NCI-H526 treated with DMSO at 0.1 percent for 48 hours (cell line): ENCODE measurements at places on chromosomes 6 and 20.

DNA sequence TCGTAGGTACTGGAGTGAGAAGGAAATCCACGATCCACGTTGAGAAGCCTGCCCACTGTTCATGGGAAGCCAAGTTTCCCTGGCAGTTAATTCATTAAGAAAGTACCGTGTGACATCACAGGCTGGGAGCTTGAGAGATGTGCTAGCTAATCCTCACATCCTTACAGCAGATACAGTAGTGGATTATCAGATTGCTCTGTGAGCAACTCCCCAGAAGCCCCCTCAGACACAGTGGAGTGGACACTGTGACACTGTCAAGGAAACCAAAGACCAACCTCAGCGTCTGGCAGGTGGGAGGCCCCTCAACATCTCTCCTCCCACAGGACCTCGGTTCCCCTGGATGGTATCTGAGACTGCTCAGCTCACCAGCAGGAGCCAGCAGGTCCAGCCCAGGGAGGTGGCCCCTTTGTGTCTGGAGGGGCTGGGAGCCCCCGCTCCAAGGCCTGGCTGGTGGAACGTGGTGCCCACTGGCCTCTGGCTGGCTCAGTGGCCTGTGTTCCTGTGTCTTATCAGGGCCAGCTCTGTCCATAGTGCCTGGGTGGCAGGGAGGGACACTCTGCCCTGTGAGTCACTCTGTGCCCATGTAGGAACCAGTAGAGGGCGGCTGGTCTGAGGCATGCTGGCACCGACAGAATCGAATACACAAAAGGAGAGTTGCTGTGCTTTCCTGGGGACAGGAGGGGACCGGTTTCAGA lies 7.2 kb downstream of the PYGB start:
- DNase-seq, result no peak

DNA sequence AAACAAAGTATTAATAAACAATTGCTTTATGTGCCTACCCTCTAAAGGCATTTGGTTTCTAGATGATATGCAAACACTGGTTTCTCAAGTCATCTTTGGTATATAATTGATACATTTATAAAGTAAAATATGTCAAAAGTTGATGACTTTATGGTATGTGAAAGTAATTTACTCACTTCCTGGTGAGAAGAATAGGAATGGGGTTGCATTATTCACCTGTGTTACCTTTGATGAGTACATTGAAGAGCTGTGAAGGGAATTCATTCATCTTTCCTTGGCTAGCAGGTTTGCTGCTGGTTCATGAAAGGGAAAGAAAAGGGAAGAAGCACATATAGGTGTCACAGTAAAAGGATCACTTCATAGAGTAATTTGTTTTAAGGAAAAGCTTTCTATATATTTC lies 20.4 kb downstream of the RNF217 start:
- DNase-seq, result no peak

GRCh38 chr6:71083308-71083820 lies 126.5 kb upstream of the B3GAT2 start:
- no peak for DNase-seq

GRCh38 chr20:341682-342081 lies 5.2 kb upstream of the NRSN2 start:
- DNase-seq, result no peak

- DNase-seq, result no peak
Observed at GRCh38 chr6:158631678-158632537, 12.6 kb downstream of the DYNLT1 start.

DNA sequence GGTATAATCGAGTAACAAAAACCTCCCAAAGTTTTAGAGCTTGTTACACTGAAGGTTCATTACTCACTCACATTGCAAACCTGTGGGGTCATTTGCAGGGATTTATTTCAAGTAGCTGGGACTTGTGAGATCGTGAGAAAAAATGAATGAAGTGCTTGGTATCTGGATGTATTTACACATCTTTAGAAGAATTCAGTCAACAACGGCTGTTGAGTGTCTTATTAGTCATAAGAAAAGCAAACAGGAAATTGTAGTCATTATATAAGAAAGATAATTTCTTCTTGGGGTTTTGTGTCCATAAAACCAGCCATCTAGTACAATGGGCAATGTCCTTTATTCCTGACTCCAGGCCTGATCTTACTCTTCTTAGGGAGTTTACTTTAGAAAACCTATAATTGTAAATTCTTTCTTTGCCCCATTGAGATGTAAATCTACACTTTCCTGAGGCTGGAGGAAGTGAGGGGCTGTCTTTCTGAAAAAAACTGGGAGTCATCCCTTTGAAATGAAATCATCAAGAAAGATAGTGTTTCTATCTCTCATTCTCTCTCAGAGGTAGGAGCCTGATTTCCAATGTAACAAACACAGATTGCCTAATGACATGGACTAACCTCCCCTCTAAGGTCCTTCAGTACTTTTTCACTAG lies 202.5 kb upstream of the ASCC3 start:
- no peak for DNase-seq

GRCh38 chr6:6590530-6590929 lies 2.0 kb downstream of the LY86 start:
- no peak for DNase-seq

GRCh38 chr6:161169696-161170095 lies 104.2 kb downstream of the AGPAT4 start:
- DNase-seq, result no peak

DNA sequence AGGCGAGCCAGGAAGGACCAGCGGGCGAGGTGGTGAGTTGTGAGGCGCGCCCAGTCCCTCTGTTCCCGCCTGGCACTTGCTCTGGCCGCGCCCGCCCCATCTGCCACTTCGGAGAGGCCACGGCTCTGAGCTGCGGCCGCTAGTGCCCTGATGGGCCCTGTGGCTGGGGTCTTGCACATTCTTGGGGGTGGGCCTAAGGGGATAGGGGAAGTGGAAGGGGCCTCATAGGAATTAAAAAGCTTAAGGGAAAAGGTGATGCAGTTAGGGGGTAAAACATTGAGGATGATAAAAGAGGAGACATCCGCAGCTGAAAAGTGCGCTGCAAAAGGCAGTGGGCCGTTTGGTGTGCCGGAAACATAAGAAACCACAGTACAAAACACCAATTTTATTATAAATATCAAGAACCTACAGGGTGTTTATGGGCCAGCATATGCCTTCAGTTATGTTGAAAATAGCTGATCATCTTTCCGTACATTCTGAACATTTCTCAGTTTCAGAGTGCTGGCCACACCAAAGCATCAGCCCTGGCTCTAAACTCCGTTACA lies 1.1 kb upstream of the PSMB8 start:
- DNase-seq, result no peak

GRCh38 chr6:118709859-118710350 lies 58.5 kb upstream of the CEP85L start:
- DNase-seq, result peak; percentile 38

- no peak for DNase-seq
Observed at GRCh38 chr20:58959652-58960051, 21.4 kb upstream of the NELFCD start.

- no peak for DNase-seq
Observed at GRCh38 chr6:81023007-81023582, 729.4 kb downstream of the TENT5A start.

DNA sequence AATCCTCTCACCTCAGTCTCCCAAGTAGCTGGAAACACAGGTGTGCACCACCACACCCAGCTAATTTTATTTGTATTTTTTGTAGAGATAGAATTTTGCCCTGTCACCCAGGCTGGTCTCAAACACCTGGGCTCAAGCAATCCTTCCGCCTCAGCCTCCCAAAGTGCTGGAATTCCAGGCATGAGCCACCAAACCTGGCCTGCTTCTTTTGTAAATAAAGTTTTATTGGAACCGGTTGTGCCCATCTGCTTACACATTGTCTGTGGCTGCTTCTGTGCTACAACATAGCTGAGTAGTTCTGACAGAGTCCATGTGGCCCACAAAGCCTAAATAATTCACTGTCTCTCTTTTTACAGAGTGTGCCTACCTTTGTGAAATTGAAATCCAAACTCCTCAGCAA lies 109.7 kb upstream of the NRSN1 start:
- DNase-seq, result no peak

GRCh38 chr6:79872986-79873385 lies 74.4 kb downstream of the ELOVL4 start:
- no peak for DNase-seq
